ENCODE measurements at places on chromosomes 13 and 19.

DNA sequence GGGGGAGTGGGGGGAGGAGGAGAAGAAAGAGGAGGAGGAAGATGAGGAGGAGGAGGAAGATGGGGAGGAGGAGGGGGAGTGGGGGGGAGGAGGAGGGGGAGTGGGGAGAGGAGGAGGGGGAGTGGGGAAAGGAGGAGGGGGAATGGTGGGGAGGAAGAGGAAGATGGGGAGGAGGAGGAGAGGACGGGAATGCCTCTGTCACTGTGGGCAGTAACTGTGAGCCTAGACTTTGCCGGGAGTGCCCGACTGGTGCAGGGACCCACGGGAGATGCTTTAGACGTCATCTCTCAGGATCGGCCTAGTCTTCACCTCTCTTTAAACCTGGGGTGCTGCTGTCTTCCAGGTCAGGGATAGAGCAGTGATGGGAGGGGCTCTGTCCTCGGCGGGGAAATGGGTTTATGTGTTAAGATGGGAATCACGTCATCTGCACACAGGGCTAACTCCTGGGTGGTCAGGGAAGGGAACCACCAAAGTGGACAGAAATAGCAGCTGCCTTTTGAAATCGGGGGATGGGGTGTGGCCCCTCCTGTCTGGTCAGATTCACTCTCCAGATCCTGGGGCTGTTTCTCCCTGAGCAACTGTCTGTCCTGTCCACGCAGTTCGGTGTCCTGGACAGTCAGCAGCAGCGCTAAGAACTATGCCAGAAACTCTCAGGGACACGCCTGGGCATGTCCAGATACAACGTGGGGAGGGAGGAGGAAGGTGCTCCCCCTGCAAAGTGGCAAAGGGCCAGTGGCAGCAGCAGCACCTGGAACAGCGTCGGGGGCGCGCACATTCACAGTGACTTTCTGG lies 26.9 kb downstream of the GAS6 start:
- no peak for DNase-seq

DNA sequence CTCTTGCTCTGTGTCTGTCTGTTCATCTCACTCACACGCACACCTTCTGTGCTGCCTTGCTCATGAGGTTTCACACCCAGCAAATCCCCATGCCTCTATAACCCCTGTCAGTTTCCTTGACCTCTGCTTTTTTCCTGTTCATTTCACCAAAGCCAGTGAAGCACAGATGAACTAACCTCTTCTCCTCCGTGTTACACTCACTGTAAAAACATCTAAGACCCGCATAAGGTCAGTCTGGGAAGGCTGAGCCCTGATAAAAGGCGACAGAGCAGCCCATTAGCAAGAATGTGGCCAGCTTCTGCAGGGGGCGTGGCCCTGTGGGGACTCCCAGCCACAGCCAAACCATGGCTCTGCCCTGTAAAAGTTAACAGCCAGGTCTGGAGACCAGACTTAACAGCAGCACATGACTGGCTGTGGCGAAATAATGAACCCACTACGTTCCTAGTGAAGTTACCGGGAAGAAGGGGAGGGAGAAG lies 42.8 kb upstream of the NPAS1 start:
- peak; percentile 74 for DNase-seq

DNA sequence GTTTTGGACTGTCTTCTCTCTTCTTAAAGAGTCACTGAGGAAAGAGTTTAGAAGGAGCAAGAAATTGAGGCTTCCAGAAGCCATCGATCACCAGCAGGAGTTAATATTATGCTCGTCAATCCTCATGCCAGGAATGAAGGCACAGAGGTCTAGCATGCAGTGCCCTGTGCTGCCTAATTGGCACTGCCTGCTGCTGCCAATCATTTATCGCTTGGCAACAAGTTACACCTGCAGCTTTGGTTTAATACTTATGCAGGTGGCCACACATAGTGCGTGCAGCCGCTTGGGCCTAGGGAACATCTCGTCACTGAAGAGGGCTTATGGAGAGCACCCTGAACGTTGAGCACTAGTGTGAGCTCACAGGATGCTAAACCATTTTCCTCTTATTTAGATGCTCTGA lies 2.7 kb upstream of the SOX1 start:
- DNase-seq: no peak

DNA sequence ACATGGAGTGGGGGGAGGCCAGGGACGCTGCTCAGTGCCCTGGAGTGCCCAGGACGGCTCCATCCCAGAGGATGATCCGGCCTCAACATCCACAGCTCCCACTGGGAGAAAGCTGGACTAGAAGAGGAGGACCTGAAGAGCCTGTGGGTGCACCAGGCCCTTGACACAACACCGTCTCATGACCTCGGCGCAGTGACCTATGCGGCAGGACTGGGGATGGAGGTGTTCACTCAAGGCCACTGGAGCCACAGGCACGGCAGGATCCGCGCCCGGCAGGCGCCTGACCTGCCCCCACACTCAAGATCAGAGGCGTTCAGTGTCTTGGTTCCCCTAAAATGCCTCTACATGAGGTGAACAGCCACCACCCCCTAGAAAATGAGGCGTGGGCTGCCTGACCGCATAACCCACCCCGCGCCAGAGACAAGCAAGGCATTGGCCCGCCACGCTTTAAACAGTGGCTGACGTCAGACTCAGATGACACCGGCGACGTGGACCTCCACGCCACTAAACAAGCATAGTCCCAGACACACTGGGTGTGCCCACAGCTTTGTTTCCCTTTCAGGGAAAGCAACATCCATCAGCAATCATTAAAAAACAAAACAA lies 8.0 kb downstream of the SGTA start:
- DNase-seq: no peak

- DNase-seq: no peak
Observed at GRCh38 chr13:24060993-24061392, 99.5 kb upstream of the SPATA13 start.

GRCh38 chr13:87677496-87678371 lies 6.6 kb downstream of the SLITRK5 start:
- peak; percentile 82 for DNase-seq

GRCh38 chr19:18419699-18420460 lies 682 bp downstream of the SSBP4 start:
- DNase-seq: peak; percentile 62

- no peak for DNase-seq
Observed at GRCh38 chr13:35993686-35994085, 137.5 kb downstream of the DCLK1 start.

DNA sequence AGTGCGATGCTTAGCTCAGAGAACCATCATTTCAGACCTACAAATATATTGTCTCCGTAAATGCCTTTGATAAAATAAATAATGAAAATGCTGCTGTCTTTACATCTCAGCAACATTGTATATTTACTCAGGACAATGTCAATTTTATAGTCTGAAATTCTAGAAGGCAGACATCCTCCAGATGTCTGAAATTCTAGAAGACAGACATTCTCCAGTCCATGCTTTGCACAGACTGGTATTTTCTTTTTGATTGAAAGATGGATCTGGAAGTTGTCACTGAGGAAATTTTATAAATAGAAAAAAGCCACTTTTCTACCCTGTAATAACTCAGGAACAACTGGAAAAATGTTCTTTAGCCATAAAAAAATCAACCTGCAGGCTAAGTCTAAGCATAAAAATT lies 2293.3 kb downstream of the PCDH9 start:
- no peak for DNase-seq

GRCh38 chr19:782185-782877 lies 14.9 kb upstream of the PTBP1 start:
- peak; percentile 83 for DNase-seq

- DNase-seq: no peak
Observed at GRCh38 chr19:58569943-58570670, 3.0 kb downstream of the MZF1 start.

- DNase-seq: no peak
Observed at GRCh38 chr13:48726711-48727110, 73.0 kb downstream of the CYSLTR2 start.

GRCh38 chr13:36447501-36447900 lies 15.2 kb downstream of the CCNA1 start:
- DNase-seq: no peak

DNA sequence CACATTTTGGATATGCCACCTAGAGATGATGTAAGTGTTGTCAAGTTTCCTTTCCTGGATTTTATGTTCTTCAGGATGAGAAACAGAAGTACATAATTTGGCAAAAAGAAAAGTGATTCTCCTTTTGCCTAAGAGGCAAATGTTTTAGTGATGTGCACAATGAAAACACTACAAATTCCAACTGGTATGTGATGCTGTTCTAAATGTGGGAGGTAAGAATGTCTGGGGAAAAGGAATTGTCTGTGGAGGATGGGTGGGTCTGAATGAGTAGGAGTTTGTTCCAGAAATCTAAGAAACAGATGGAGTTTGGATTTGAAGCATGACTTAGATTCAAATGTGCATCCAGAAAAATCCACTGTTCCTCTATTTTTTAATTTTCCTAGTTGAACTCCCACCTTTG lies 473.6 kb upstream of the SPRY2 start:
- DNase-seq: no peak

GRCh38 chr19:13095393-13095784 lies 7.3 kb downstream of the LYL1 start:
- DNase-seq: peak; percentile 79

GRCh38 chr19:1259206-1259875 lies 9.8 kb upstream of the CIRBP start:
- DNase-seq: peak; percentile 71

GRCh38 chr19:28960986-28961705 lies 251.8 kb downstream of the UQCRFS1 start:
- no peak for DNase-seq

- DNase-seq: no peak
Observed at GRCh38 chr13:40170982-40171381, 495.5 kb downstream of the FOXO1 start.

GRCh38 chr13:45055198-45055901 lies 65.0 kb upstream of the GTF2F2 start:
- DNase-seq: no peak

- DNase-seq: no peak
Observed at GRCh38 chr19:1012334-1012733, 8.6 kb downstream of the TMEM259 start.

GRCh38 chr13:110347535-110348308 lies 40.6 kb downstream of the COL4A2 start:
- DNase-seq: no peak

DNA sequence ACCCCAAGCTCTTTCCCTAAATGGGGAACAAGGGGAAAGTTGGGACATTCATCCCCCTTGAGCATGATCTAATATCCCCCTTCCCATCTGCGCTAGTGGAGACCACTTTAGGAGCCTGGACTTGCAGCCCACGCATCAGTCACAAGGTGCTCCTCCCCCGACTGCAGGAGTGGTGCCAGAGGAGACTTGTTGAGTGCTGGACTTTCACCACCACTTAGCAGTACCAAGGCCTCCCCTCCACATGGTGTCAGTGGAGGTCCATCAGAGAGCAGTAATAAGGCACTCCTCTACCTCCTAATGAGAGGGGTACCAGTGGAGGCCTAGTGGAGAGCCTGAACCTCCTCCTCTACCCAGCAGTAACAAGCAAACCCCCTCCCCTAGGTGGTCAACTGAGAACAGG lies 22.5 kb downstream of the CAB39L start:
- peak; percentile 43 for DNase-seq

- DNase-seq: peak; percentile 93
Observed at GRCh38 chr19:51570962-51571575, at the start of gene ZNF175. TSS of gene ZNF175 (plus strand) at chr19:51571283. CDS start at chr19:51573330, 2,047 bp downstream.

GRCh38 chr19:4536798-4537197 lies 1.8 kb upstream of the PLIN5 start:
- no peak for DNase-seq

GRCh38 chr19:39372941-39373340 lies 18.0 kb downstream of the PAF1 start:
- no peak for DNase-seq

DNA sequence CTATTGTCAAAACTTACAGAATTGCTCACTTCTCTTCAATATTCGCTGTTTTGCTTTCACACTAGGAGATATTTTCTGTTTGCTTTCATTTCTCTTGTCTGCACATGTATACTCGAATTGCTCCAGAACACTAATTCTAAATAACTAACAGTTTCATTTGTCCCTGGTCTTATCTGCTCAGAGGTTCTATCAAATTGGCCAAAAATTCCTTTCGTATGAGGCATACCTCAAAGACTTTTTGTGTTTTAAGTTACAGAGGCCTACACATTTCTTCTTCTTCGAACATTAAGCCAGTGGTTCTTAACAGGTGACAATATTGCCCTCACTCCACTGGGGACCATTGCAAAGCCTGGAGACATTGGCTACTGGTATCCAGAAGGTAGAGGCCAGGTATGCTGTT lies 1314.6 kb downstream of the EFNB2 start:
- DNase-seq: no peak

DNA sequence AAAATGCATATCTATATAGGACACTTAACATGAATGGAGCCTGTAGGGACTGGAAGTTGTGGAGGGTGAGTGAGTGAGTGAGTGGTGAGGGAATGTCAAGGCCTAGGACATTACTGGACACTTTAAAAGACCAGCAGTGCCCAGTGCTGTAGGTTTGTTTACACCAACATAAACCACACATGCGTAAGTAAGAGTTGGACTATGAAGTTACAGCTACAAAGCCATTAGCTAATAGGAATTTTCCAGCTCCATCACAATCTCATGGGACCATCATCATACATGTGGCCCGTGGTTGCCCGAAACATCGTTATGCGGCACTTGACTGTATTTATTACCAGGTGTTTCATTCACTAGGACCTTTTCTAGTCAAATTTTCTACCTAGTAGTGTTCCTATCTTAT lies 49.2 kb downstream of the LATS2 start:
- DNase-seq: no peak

DNA sequence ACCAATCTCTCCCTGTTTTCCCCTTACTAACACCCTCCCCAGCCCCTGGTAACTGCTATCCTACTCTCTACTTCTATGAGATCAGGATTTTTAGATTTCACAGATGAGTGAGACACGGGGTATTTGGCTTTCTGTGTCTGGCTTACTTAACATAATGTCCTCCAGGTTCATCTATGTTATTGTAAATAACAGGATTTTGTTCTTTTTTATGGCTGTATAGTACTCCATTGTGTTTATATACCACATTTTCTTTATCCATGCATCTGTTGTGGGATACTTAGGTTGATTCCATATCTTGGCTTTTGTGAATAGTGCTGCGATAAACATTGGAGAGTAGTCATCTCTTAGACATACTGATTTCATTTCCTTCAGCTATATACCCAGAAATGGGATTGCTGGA lies 28.5 kb upstream of the ATP11A start:
- no peak for DNase-seq

DNA sequence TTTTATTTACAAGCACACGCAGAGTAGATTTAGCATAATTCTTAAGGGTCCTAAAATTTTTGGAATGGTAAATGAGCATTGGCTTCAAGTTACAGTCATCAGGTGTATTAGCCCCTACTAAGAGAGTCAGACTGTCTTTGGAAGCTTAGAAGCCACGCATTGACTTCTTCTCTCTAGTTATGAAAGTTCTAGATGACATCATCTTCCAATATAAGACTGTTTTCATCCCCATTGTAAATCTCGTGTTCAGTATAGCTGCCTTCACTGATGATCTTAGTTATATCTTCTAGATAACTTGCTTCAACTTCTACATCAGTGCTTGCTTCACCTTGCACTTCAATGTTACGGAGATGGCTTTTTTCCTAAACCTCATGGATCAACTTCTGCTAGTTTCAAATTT lies 148.8 kb upstream of the SLITRK1 start:
- DNase-seq: no peak

GRCh38 chr13:33100886-33101285 lies 84.7 kb downstream of the KL start:
- DNase-seq: no peak
